NCI-H774 (cell line): ENCODE measurements at places on chromosomes 3 and 15.

DNA sequence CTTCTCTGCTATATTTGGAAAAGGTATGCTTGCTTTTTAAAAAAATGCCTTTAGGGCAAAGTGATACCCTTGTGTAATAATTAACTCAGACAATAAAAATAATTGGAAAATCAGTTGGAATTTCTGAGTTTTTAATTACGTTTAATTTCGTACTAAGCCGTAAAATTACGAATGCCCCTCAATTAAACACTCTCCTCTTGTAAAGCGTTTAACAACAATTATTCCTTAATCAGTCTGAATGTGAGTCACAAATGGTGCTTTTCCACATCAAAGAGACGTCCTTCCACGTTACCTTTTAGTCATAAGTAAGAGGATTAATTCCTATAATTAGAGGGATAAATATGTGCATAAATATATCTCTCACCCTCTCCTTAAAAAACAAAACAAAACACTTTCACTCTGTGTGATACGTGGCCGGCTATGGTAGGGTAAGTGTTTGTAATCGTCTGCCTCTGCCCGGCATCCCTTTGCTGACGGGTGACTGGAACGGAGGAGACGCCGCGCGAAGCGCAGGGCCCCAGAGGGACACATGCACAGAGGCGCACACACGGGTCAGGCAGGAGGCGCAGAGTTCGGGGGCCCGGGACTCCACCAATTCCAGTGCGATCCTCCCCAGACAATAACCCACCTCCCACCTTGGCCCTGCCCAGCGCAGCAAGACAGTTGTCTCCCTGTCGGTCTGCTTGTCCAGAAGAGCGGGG lies 9.7 kb upstream of the MEIS2 start:
- peak; percentile 28 for DNase-seq

DNA sequence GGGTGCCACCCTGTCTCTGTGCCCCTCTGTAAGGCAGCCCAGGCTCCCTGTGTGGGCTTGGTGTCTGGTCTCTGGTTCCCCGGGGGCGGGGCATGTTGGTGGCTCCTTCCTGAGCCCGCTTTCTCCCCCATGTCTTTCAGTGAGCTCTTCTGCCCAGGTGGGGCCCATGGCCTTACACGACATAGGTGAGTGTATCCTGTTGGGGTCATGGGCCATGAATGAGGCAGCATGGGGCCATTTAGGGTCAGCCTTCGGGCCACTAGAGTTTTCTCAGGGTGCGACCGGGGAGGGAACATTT lies 195.1 kb downstream of the UBE3A start:
- DNase-seq, result no peak

GRCh38 chr3:122183521-122183892 lies at the start of gene CASR:
CASR (plus strand) TSS chr3:122183668; CDS start chr3:122254190, 70,522 bp downstream.
- no peak for DNase-seq

DNA sequence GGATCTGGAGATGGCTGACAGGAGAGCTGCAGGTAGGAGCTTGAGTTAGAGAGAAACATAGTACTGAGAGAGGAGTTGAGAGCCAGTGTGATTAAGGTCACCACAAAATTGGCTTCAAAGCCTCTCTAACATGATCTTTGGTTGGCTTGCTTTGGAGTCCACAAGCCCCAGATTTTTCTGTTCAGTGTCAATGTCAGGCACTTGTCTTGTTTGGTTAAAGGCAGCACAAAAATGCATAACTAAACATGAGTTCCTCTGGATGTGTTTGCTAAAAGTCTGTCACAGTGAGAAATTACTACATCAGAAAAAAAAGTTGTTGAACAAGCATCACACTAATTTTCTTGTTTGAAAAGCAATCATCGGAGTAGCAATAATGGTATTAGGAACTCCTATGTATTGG lies 440.5 kb downstream of the NTRK3 start:
- no peak for DNase-seq

DNA sequence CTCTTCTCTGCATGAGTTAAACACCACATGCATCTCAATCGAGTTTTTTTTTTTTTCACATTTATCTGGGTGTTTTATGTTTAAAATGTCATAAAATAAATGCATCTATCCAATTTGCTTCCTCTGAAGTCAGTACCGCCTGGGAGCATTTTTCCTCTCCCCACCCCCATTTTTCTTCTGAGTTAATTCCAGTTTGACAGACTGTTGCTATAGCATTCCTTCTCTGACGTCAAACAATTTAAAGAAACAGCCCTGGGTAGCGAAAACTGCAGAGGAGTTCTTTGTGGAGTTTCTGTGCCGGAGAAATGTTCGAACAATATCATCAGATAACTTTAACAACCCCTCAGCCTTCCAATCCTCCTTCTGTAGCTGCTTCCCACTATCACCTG lies 900 bp upstream of the GNB4 start:
- no peak for DNase-seq

DNA sequence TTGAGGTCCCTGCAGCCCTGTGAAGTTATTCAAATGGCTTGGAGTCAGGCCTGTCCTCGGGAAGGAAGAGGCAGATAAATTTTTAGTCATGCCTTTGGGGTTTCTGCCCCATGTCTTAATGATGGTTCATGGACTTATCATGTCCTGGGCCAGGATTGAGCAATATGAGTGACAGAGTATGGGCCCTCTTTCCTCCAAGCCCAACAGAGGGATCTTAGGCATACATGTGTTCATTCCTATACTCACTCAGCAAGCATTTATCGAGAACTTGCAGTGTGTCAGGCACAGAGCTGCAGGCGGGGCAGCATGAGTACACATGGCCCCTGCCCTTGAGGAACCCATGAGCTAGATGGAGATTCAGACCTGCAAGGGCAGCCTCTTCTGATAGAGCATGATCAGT lies 6.2 kb downstream of the ESYT3 start:
- DNase-seq, result no peak

- DNase-seq, result no peak
Observed at GRCh38 chr15:69194854-69195253, 34.4 kb downstream of the GLCE start.

- DNase-seq, result no peak
Observed at GRCh38 chr3:191360620-191361019, 30.3 kb upstream of the UTS2B start.

DNA sequence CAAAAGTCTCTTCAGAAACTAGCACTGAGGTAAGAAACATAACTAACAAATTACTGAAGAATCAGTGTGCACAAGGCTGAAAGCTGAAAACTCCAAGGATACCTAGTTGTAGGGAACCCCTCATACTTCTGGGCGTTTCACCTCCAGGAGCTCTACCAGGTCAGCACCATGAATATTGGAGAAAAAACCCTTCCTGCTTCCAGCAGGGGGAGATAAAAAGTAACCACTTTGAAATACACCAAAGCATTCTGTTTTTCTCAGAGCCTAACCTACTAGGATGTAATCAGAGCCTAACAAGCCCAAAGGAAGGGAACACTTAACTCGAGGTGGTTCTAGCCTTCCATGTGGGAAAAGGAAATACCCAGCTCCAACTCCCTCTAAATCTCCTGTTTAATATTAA lies 175.8 kb upstream of the MME start:
- DNase-seq, result no peak

DNA sequence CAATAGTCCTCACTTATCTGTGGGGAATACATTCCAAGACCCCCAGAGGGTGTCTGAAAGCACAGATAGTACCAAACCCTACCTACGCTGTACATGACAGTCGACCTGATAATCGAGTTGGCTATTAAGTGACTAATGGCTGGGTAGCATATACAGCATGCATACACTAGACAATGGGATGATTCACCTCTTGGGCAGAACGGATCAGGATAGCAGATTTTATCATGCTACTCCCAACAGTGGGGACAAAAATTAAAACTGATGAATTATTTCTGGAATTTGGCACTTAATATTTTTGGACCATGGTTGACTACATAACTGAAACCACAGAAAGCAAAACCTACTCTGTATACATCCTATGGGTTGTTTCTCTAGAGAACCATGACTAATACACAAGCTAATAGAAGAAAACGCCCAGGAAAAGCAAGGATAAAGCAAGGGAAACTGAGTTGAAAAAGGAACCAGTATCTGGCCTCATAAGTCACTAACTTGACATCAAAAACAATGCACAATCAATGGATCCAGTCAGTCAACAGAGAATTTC lies 15.5 kb downstream of the ATG3 start:
- no peak for DNase-seq

GRCh38 chr3:146078031-146078430 lies 83.0 kb downstream of the PLOD2 start:
- DNase-seq, result no peak

GRCh38 chr3:24195504-24196230 lies 250.6 kb downstream of the NR1D2 start:
- no peak for DNase-seq

DNA sequence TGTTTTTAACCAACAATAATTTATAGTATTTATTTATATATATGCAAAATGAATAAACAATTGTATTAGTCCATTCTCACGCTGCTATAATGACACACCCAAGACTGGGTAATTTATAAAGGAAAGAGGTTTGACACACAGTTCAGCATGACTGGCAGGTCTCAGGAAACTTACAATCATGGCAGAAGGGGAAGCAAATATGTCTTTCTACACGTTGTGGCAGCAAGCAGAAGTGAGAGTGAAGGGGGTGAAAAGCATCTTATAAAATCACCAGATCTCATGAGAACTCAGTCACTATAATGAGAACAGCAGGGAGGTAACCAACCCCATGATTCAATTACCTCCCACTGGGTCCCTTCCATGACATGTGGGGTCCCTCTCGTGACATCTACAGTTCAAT lies 162.8 kb upstream of the SLITRK3 start:
- no peak for DNase-seq

DNA sequence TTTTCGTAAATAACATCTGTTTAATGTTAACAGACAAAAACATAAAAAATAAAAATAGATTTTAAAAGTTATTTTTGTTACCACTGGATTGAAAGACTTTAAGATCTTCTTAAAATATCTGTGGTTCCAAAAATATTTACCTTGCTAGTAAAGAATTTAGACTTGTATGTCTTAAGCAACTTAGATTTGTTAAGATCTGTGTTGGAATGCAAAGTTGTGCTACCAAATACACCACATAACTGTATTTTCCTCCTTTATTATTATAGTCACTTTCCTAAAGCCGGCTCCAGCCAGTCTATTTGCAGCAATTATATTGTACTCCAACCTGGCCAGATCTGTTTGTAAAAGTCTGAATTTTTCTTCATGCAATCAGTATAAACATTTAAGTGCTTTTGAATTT lies 63.7 kb downstream of the SPRED1 start:
- no peak for DNase-seq

DNA sequence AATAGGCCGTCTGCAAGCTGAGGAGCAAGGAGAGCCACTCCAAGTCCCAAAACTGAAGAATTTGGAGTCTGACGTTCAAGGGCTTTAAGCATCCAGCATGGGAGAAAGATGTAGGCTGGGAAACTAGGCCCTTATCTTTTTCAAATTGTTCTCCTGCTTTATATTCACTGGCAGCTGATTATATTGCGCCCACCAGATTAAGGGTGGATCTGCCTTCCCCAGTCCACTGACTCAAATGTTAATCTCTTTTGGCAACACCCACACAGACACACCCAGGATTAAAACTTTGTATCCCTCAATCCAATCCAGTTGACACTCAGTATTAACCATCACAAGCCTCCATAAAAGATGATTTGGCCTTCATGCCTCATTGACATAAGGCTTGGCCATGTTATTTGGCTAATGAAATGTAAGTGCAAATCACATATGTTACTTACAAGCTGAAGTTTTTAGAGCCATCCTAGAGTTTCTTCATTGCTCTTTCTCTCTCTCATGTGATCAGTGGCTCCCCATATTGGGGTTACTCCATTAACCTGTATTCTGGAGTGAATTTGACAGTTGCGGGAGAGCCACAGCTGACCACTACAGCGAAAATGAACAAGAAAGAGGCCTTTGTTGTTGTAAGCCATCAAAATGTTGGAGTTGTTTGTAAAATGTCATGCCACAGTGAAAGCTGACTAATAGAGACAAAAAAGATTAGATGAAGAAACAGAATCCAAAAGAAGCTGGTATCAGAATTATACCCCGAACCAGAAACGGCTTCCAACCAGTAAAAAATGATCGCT lies 61.7 kb downstream of the GBE1 start:
- DNase-seq, result no peak

- no peak for DNase-seq
Observed at GRCh38 chr3:109532257-109533216, 195.2 kb upstream of the DPPA4 start.

DNA sequence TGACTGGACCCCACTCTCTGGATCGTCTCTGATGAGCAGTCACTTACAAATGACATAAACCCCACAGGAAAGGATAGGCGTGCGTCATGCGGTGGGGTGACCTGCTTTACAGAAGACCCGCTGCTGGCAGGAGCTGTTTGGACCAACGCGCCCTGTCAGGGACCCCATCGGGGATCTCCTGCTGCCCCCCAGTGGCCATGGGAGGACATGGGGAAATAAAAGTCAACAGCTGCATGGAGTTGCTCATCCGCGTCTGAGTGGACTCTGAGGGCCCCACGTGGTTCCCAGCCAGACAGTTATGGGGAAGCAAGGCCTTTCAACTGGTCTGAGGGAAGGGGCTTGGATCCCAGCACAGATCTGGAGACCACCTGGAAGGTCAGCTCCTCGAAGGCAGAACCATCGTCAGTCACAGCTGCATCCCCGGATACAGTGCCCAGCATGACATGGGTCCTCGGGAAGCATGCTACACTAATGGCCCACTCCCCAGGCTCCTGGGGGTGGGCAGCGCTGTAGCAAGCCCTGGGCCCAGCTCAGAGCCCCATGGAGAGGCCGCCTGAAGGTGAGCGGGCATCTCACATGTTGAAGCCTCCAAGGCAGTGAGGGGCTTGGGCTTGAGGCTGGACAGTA lies 32.1 kb downstream of the PTH1R start:
- DNase-seq, result peak; percentile 20

- DNase-seq, result no peak
Observed at GRCh38 chr15:100193277-100193860, 148.4 kb downstream of the ADAMTS17 start.

- DNase-seq, result no peak
Observed at GRCh38 chr3:177150218-177150916, 46.9 kb downstream of the TBL1XR1 start.

DNA sequence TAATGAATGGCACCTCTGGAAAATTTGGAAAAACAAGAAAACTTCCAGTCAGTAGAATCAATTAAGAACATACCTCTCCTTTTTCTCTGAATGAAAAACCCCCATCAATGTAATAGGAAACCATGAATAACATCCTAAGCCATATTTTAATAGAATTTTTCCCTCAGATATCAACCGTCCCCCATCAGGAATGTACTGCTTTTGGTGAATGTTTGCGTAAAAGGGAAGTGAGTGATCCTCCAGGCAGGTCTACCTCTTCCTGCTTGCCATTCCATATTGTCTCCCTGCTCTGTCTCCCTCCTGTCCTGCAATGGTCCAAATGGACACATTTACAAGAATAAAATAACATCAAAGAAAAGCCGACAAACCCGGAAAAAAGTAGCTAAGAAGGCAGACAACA lies 30.8 kb downstream of the LAMP3 start:
- no peak for DNase-seq
